ENCODE measurements at places on chromosomes 16 and 17. TPM values are rescaled to one million over a fixed set of nuclear protein-coding genes. Genes with fewer than 3 reads are reported as not detected.

Gene NAA60
- 52.7 TPM for total RNA-seq

Gene USP43
- total RNA-seq: 4.0 TPM

Gene ADAD2
- not detected for total RNA-seq

Gene RSAD1
- 34.8 TPM for total RNA-seq

Gene TRPV3
- 0.59 TPM for total RNA-seq

Gene SLC52A1
- 0.80 TPM for total RNA-seq

Gene RNF166
- 16.7 TPM for total RNA-seq

Gene TMC5
- total RNA-seq: 7.3 TPM

Gene C17orf67
- total RNA-seq: 1.4 TPM

Gene COX10
- 22.0 TPM for total RNA-seq

Gene PRDM7
- total RNA-seq: not detected

Gene ZNF267
- 6.7 TPM for total RNA-seq

All from A549 treated with Mapracorat at 1 μM for 4 hours (cell line).